ENCODE measurements at places on chromosomes 12 and 14.

DNA sequence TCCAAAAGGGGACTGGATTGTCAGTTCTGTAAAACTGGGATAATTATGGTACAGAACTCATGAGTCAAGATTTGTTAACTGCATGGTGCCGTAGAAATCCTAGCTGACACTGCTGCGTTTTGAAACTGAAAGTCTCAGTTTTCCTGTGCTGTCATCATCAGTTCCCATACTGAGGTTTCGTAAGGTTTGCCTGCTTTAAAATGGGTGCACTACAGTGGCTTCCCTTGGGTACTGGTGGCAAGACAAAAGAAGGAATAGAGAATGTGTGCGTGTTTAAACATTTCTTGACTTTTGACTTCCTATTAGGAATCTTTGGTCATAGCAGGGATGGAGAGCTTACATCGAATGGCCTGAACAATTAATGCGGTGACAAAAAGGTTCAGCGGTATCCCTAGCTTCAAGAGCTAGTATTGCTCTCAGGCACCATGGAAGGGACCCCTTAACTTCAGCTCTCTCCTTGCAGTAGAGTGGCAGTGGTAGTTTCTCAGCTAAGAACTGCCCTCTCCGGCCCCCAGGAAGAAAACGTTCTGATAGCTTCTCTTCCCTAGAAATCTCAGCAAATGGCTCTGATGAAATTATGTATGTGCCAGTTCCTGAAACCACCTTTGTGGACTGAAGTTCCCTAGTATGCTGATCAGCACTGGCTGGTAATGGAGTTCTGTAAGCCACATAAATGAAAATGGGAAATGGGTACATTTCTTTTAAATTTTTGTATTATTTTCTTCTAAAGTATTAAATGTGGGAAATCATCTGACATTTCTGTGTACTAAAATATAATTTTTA lies 28.9 kb downstream of the ANO6 start:
- no peak for DNase-seq

- DNase-seq, result no peak
Observed at GRCh38 chr12:6253278-6253677, 53.1 kb downstream of the CD9 start.

- DNase-seq, result no peak
Observed at GRCh38 chr12:98504368-98504617, 11.1 kb upstream of the TMPO start.

- DNase-seq, result no peak
Observed at GRCh38 chr14:29913566-29913965, 14.1 kb downstream of the PRKD1 start.

GRCh38 chr12:111636209-111636945 lies 37.3 kb upstream of the ATXN2 start:
- no peak for DNase-seq

DNA sequence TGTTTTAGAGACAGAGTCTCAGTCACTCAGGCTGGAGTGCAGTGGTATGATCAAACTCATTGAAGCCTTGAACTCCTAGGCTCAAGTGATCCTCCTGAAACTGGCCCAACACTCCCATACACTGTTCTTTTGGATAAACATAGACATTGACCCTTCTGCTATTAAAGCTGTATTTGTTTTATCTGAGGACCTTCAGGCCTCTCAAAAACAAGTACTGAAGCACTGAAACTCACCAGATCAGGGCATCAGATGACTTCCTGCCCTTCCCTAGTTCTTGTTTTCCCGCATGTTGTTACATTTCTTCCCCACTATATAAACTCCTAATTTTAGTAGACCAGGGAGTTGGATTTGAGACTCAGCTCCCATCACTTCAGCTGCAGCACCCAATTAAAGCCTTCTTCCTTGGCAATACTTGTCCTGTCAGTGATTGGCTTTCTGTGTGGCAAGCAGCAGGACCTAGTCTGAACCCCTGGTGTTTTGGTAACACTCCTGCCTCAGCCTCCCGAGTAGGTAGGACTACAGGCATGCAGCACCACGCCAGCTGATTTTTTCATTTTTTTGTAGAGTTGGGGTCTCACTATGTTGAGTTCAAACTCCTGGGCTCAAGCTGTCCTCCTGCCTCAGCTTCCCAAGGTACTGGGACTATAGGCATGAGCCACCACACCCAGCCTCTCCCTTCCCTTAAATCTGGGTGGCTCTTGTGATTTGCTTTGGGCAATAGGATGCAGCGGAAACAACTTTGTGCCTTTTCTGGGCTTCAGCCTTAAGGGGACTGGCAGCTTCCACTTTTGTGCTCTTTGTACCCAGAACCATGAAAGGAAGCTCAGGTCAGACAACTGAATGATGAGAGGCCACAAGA lies 12.5 kb upstream of the IFT81 start:
- DNase-seq, result no peak

GRCh38 chr12:116684891-116685290 lies 53.0 kb downstream of the SPRING1 start:
- no peak for DNase-seq

- DNase-seq, result no peak
Observed at GRCh38 chr12:119803381-119803791, 73.7 kb downstream of the CIT start.

- DNase-seq, result peak; percentile 55
Observed at GRCh38 chr12:100199347-100200149, 1.1 kb upstream of the ACTR6 start.

DNA sequence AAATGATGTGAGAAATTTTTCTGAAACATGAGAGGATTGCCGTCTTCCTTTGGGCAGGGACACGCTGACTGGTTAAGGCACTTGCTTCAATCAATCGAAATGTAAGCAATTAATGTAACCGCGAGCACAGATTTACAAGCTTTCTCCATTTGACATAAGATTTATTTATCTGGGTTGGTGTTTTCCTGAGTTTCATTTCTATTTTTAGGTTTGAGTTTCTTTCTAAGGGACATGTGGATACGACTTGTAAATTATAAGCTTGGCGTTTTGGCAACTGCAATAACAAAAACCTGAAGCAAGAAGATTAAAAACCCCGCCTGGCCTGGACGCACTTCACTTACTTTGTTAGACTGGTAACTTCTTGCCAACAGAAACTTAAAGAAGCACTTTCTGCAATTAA lies 20.3 kb upstream of the SINHCAF start:
- no peak for DNase-seq

GRCh38 chr12:93520454-93520853 lies 52.0 kb upstream of the SOCS2 start:
- no peak for DNase-seq

- no peak for DNase-seq
Observed at GRCh38 chr14:73234029-73234428, 3.3 kb upstream of the PAPLN start.

DNA sequence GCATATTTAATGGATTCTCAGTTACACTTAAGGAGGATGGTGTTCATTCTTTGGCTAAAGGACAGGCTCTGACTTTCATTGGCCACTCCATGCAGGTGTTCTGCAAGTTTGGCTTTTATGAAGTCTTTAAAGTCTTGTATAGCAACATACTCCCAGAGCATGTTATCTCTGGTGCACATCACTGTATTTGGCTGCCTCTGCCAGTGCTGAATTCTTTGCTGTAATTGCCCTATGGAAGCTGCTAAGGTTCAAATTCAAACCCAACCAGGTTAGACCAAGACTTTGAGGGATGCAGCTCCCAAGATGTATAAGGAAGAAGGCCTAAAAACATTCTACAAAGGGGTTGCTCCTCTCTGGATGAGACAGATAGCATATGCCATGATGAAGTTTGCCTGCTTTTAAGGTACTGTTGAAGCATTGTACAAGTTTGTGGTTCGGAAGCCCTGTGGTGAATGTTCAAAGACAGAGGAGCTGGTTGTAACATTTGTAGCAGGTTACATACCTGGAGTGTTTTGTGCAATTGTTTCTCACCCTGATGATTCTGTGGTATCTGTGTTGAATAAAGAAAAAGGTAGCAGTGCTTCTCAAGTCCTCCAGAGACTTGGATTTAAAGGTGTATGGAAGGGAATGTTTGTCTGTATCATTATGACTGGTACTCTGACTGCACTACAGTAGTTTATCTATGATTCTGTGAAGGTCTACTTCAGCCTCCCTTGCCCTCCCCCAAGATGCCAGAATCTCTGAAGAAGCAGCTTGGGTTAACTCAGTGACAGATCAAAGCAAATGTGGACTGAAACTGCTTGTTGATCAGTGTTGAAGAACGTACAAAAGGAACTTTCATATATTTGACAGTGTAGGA lies 19.4 kb downstream of the TMEM116 start:
- no peak for DNase-seq

GRCh38 chr12:112852127-112852526 lies 54.6 kb upstream of the OAS1 start:
- no peak for DNase-seq

GRCh38 chr12:62606654-62607053 lies 140.0 kb downstream of the MON2 start:
- DNase-seq, result no peak

DNA sequence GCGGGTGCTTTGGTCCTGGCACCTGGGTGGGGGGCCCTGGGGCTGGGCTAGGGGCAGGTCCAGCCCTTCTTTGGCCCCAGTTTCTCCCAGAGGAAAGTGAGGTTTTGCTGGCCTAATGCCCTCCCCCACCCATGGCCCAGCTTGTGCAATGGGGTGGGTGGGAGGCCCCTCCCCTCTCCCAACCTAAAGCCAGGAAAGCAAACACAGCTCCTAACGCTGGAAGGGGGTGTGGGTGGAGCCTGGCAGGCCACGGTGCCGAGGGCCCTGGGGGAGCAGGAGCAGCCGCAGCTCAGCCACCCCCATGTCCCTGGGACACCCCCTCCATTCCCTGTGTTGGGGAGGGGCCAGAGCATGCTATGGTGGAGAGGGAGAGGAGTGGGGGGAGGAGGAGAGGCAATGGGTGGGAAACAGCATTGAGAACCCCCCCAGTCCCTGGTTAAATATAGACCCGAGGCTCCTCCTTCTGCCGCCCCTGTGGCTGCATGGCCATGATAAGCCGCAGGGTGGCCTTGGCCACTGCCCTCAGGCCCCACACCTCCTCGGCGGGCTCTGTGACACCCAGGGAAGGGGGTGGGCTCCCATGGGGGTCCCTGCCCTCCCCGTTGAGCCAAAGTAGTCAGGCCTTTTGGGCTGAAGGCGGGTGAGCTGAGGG lies 4.7 kb downstream of the EXOC3L4 start:
- no peak for DNase-seq

DNA sequence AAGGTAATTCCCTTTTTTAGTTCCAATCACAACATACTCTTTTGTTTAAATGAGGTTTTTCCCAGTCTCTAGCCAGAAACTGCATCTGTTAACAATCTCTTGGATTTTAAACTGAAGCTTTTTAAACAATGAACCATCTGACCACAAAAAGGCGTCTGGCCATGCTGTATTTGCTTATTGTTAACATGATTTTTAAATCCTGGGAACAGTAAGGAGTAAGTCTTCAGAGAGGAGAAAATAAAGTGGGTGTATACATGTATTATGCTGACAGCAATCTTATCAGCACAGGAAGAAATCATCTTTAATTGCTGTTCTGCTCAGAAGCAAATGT lies 106.2 kb downstream of the DAAM1 start:
- DNase-seq, result no peak

DNA sequence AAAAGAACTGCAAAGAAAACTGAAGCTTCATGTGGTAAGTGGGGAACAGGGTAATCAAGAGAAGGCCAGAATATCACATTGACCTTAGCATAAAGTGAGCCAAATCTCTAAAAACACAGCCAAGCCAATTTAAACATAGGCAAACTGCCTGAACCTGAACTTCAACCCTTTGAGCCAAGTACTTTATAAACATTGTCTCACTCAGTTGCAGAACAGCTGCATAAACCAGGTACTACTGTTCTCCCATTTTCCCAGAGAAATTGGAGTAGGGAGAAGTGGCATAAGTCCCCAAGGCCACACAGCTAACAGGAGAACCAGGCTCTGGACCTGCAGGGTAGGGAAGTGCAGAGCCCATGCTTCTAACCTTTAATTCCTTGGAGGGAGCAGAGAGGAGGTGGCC lies 30.4 kb upstream of the FKBP4 start:
- no peak for DNase-seq

GRCh38 chr12:66255737-66256136 lies 46.6 kb upstream of the HELB start:
- DNase-seq, result no peak

DNA sequence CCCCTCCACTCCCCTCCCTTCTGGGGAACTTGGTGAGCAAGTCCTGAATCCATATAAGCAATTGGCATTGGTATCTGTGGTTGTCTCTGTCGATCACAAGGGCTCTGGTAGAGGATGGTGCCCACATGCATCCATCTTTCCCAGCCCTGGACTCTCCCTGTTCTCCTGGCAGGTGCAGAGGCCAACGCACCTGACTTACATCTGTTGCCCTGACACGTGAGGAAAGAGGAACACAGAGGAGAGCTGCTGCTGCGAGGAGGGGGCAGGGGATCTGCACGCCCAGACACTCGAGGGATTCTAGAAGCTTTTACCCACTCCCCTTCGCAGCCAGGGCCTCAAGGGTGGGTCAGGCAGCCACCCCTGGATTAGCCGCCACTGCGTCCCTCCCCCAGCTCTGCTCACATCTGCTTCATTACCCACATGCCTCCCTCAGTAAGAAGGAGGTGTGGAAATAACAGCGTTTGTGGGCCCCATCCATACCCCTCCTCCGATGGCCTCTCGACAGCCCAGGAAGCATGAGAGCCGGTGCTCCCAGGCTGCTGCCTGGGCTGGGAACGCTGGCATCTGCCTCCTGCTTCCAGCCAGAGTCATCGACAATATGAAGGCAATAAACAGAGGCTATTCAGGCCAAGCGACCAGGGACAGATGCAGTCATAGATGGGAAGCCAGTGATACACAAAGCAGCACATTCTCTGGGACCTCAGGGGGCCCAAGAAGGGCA lies 56.5 kb downstream of the KDM2B start:
- no peak for DNase-seq

DNA sequence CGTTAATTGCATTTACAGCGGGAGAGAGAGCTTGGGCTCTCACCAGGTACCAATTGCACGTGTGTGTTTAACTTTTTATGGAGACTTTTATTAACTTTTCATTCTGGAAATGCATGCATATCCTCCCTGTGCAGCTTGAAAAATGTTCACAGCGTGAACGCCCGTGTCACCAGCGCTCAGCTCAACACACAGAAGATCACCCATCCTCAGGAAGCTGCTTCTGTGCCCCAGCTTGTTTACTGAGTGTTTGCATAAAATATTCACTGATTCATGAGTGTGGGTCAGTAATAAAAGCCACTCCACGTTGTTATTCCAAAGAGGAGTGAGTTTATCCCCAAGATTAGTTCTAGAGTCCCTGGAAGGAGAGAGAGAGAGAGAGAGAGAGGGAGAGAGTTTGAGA lies 75.5 kb upstream of the FZD10 start:
- DNase-seq, result no peak

- DNase-seq, result no peak
Observed at GRCh38 chr14:76713121-76713520, 48.1 kb upstream of the VASH1 start.
